ENCODE measurements at places on chromosomes 7 and 10.

DNA sequence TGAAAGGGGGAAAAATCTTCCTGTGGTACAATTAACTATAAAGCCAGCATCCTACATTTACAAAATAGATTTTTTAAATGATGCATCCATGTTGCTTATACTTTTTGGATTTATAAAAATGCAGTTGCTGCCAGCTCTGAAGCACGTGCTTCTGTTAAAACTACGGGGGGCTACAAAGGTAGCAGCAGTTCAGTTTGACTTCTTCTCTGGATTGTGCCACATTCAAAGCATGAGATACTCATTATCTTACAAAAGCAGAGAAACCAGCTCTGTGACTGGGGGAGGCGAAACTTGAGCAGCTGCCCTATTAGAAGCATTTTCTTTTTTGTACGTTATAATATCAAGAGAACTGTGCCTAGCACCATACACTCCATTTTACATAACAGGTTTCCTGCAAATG is 31.1 kb downstream of the NEUROD6 start:
- DNase-seq, result no peak

GRCh38 chr7:112414855-112415490 is 35.3 kb upstream of the IFRD1 start:
- DNase-seq, result peak; percentile 34

DNA sequence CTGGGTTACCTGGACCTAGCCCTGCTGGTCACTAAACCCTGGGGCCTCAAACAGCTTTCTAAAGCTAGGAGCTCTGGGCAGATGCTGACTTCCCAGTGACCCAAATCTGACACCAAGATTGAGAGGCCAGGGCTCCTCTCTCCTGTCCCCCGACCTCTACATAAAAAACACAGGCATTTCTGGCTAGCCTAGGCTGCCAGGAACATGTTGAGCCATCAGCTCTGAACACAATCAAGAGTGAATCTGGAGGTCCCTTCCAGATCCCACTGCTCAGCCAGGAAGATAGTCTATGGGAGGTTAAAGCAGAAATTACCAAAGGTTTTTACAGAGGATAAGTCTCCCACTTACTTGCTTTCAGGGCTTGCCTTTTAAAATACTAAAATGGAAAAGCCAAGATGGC is 22.1 kb upstream of the PDE1C start:
- DNase-seq, result no peak

DNA sequence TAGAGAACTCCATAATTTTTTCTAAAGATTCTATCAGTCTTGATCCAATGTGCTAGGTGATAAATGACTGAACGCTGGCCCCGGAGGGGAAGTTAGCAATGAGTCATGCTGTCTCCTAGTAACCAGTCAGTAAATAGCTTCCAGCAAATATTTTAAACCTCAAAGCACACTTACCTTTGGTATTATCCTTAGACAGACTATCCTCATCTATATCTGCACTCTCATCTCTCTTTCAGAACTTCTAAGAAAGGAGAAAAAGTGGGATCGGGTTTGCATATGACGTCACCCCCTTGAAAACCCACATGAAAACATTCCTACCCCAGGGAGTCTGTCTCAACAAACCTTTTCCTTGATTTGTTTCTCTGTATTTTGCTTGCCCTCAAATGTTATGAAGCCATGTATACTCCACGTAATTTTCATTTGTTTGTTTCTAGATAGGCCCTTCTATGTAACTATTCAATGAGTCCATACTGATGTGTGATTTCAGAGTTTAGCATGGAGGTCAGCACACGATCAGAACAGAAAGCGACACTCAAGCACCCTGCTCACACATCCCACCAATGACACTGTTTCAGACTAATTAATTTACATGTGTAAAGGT is 174.9 kb upstream of the NRP1 start:
- peak; percentile 81 for DNase-seq

GRCh38 chr7:77393261-77393660 is 22.9 kb downstream of the GSAP start:
- no peak for DNase-seq

GRCh38 chr7:77794000-77794399 is 4.2 kb downstream of the TMEM60 start:
- no peak for DNase-seq
